ENCODE measurements at places on chromosomes 6 and 20.

GRCh38 chr20:46057856-46058598 lies 29.0 kb downstream of the SLC12A5 start:
- DNase-seq, result no peak

DNA sequence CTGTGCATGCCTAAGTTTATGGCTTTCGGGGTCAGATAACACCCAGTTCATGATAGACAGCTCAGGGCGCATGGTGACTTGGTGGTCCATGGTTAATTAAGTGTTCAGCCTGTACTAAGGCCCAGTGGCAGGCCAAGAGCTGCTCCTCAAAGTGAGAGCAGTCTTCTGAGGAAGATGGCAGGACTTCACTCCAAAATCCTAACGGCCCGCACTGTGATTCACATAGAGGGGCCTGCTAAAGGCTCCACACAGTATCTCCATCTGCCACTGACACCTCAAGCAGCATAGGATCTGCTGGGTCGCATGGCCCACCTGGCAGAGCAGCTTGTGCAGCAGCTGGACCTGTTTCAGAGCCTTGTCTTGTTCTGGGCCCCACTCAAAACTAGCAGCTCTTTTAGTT lies 10.6 kb upstream of the CST7 start:
- no peak for DNase-seq

- no peak for DNase-seq
Measured at GRCh38 chr20:22692119-22692475, 107.7 kb upstream of the FOXA2 start.

DNA sequence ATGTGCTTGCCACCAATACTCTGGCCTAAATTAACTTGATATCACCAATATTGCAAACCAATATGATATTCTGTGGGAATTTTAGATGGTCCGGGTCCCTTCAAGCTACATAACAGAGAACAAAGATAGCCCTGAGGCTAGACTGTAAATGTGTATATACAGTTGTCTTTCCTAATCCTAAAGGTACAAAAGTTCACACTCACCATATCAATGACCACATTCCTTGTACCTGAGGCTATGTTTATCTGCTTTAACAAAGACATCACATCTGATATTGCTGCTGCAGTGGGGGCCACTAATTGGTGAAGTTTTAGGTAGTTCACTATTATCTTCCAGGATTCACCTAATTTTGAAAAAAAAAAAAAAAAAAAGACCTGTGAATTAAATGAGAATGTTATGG lies 38.6 kb upstream of the VGLL2 start:
- no peak for DNase-seq

- no peak for DNase-seq
Measured at GRCh38 chr6:91088515-91088914, 501.6 kb upstream of the MAP3K7 start.

- no peak for DNase-seq
Measured at GRCh38 chr6:43159599-43159998, 11.5 kb upstream of the SRF start.

DNA sequence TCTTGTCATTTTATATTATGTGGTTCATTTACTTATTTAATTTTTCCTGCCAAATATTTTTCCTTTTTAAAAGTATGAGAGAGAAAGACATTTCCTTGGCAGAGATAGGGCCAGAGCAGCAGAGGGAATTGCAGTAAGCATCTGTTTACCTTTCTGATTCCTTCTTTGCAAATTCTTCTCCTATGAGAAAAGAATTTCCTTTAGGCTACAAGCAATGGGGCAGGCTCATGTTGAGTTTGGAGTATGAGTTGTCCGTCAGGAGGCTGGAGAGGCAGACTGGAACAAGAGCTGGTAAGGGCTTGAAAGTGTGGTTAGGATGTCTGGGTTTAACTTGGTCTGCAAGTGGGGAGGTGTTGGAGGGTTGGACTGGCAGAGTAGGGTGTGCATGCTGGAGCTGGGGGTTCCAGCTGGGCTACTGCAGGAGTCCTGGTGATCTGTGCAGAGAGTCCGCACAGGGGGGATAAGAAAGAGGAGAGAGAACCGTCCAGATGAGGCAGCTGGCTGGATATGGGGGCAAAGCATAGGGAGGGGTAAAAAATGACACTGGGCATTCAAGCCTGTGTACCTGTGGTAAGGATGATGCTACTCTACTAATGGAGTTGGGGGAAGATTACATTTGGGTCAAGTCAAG lies 19.7 kb downstream of the TIAM2 start:
- no peak for DNase-seq

- DNase-seq, result no peak
Measured at GRCh38 chr20:25042531-25043498, 15.1 kb downstream of the ACSS1 start.

DNA sequence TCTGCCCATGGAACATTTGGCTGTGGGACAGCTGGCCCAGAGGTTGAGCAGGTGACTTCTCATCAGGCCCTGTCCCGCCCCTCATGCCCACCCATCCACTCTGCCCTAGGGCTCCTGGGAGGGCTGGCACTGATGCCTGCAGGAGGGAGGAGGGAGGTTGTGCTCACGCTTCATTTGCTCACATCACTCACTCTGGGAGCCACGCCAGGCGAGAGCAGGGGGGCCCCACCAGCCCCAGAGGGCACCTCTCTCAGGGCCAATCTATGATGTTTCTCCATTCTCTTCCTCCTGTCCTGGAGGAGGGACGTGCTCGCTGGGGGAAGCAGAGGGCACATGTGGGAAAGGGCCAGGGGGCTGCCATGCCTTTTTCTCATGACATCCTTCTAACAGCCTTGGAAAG lies 10.9 kb upstream of the GLP1R start:
- DNase-seq, result no peak

DNA sequence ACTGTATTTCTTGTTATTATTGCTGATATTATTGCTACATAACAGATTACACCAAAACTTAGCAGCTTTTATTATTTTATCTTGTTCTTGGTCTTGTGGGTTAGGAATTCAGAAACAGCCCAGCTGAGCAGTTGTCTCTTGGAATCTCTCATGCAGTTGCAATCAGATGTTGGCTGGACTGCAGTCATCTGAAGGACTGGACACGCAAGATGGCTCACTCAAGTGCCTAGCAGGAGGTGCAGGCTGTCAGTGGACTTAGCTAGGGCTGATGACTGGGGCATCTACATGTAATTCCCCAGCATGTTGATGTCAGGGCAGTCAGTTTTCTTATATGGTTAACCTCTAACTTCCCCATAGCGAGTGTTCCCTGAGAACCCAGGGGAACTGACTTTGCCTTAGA lies 128.6 kb upstream of the PLCB4 start:
- no peak for DNase-seq

DNA sequence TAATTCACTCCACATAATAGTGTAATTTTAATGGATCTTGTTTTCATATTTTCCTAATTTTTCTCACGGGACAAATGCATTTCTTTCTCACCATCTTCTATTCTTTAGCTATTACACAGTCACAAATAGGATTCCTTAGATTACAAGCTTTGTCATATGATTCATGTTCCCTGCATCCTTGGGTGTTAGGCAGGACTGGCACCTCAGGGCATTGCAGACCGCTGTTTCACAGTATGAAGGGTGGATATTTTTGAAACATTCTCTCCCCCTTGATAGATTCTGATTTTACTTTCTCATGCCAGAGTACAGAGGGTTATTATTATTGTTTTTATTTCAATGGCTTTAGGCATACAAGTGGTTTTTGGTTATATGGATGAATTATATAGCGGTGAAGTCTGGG lies 602.5 kb downstream of the PHF3 start:
- DNase-seq, result no peak
